ENCODE measurements at places on chromosomes 5 and 9.

DNA sequence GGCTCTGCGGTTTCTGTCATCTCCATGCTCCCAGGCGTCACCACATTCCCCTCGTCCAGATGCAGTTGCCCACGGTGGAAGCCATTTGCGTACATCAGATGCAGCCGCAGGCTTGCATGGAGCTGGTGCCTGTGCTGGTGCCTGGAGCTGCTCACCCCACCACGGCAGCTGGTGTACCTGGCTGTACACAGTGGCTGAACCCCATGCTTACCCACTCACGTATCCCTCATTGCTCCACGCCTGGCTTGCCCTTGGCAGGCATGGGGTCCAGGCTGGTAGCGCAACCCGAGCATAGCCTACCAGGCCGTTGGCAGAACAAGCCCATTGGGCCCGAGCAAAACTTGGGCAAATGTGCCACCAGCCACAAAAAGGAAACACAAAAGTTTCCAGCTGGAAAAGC, 159.5 kb downstream of the GHR start:
- no peak overlapping the region for H3K27ac ChIP-seq
- H3K27me3 ChIP-seq, result no peaks in the 10 kb centered on the region
- DNase-seq, result no peak

DNA sequence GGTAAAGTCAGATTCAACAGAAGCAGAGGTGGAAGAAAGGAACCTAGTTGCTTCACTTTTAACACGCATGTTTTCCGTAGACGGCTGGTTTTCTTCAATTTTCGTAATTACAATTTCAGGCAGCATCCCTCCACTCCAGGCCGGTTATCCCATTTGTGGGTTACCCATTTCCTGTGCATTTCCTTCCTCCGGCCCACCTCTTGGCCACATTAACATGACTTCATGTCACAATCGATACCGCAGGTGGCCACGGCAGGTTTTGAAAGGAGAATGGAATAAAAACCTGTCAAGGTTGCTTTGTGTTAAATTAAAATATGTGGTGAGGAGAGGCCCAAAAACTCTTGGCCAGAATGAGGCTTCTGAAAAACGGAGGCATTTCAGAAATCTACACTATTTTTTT, 130.2 kb downstream of the PCSK5 start:
- H3K27me3 ChIP-seq, result no peaks in the 10 kb centered on the region
- H3K4me3 ChIP-seq, result no peak overlapping the region
- DNase-seq, result no peak
- no peaks in the 10 kb centered on the region for H3K36me3 ChIP-seq
- H3K27ac ChIP-seq, result peak overlapping the region; percentile 0

- H3K36me3 ChIP-seq, result no peaks in the 10 kb centered on the region
- no peak overlapping the region for H3K27ac ChIP-seq
- H3K27me3 ChIP-seq, result no peaks in the 10 kb centered on the region
- no peak overlapping the region for H3K4me3 ChIP-seq
These were observed 925.3 kb downstream of the TLE4 start for GRCh38 chr9:80496901-80497556.

DNA sequence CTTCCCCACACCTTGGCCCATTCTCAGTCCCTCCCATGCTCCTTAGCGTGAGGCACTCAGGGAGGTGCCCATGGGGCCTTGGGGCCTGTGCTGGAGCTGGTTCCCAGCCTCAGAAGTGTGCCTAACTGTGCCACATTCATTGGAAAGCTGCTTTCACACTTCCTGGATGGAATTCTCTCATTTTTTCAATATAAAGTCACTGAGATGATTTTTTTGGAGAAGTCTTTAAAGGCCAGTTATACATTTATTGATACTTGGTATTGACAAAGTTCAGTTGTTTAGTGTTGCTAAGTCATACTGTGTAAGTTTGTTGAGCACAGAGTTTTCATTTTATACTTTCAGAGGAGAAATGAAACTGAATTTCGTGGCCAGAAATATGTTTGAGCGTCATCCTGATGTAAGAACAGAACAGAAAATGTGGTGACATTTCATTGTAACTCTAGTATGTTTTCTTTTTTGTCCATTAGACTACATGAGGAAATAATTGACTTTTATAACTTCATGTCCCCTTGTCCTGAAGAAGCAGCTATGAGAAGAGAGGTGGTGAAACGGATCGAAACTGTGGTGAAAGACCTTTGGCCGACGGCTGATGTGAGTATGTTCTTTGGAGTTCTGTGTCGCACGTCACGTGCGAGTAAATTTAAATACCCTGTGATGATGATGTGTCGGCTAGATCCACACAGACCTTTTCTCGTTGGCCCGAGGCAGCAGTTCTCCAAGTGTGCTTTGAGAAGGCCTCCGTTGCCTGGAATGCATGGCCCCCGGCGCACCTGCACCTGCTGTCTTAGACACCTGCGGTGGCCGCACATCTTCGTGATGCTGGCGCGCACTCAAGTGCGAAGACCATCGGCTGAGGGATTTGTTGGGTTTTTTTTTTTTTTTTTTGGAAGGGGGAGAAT, 24.1 kb downstream of the TENT4A start:
- no peaks in the 10 kb centered on the region for H3K27me3 ChIP-seq
- H3K4me1 ChIP-seq, result no peaks in the 10 kb centered on the region
- no peak overlapping the region for H3K27ac ChIP-seq
- DNase-seq, result no peak
- no peak overlapping the region for H3K4me3 ChIP-seq
- H3K36me3 ChIP-seq, result peaks cover 42% of the 10 kb centered on the region

GRCh38 chr5:102807878-102808502, 52.9 kb downstream of the PAM start:
- H3K27me3 ChIP-seq, result no peaks in the 10 kb centered on the region
- no peak overlapping the region for H3K4me3 ChIP-seq
- H3K4me1 ChIP-seq, result no peaks in the 10 kb centered on the region
- DNase-seq, result no peak

GRCh38 chr9:79975621-79976256, 404.0 kb downstream of the TLE4 start:
- peaks cover 2% of the 10 kb centered on the region for H3K27me3 ChIP-seq
- H3K27ac ChIP-seq, result no peak overlapping the region
- H3K36me3 ChIP-seq, result no peaks in the 10 kb centered on the region
- H3K4me1 ChIP-seq, result no peaks in the 10 kb centered on the region

DNA sequence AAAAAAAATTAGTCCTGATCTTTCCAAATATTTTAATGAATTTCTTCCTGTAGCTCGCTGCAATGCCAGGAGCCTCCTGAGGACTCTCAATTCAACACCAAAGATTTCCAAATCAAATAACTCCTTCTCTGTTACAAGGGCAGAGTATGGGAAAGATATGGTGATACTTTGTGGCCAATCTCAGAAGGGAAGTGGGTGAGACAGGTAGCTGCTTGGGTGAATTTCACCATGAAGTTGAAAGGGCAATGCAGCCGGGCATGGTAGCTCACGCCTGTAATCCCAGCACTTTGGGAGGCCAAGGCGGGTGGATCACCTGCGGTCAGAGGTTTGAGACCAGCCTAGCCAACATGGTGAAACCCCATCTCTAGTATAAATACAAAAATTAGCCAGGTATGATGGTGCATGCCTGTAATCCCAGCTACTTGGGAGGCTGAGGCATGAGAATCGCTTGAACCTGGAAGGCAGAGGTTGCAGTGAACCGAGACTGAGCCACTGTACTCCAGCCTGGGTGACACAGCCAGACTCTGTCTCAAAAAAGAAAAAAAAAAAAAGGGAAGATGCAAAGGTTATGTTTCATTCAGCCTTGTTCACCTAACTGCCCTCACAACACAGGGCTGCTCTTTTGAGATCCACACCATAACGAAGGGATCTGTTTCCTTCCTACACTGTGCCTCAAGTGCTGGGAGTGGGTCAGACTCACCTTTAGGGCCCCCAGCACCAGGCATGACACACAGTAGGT, 58.6 kb downstream of the PTPN3 start:
- peaks cover 2% of the 10 kb centered on the region for H3K4me1 ChIP-seq
- no peak overlapping the region for H3K27ac ChIP-seq
- H3K27me3 ChIP-seq, result peaks cover 2% of the 10 kb centered on the region

GRCh38 chr9:81851340-81851739, 76.9 kb upstream of the SPATA31D4 start:
- H3K27ac ChIP-seq, result no peak overlapping the region
- H3K27me3 ChIP-seq, result no peaks in the 10 kb centered on the region
- DNase-seq, result no peak
- H3K36me3 ChIP-seq, result no peaks in the 10 kb centered on the region

GRCh38 chr5:112276991-112277390, 142.1 kb downstream of the EPB41L4A start:
- DNase-seq, result no peak
- H3K36me3 ChIP-seq, result no peaks in the 10 kb centered on the region
- peaks cover 4% of the 10 kb centered on the region for H3K27me3 ChIP-seq
- H3K4me3 ChIP-seq, result no peak overlapping the region
- H3K4me1 ChIP-seq, result no peaks in the 10 kb centered on the region
- H3K27ac ChIP-seq, result no peak overlapping the region

DNA sequence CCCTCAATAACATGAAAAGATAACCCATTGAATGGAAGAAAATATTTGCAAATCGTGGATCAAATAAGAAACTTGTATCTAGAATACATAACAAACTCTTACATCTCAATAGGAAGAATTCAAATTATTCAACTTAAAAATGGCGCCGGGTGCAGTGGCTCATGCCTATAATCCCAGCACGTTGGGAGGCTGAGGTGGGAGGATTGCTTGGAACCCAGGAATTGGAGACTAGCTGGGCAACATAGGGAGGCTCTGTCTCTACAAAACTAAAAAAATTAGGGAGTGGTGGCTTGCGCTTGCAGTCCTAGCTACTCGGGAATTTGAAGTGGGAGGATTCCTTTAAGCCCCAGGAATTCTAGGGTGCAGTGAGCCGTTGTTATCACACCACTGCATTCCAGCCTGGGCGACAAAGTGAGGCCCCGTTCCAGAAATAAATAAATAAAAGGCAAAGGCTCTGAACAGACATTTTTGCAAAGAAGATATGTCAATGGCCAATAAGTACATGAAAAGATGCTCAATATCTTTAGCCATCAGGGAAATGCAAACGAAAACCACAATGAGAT, 21.5 kb upstream of the TBC1D2 start:
- no peaks in the 10 kb centered on the region for H3K36me3 ChIP-seq
- H3K27ac ChIP-seq, result no peak overlapping the region
- DNase-seq, result no peak
- H3K4me3 ChIP-seq, result no peak overlapping the region

- no peaks in the 10 kb centered on the region for H3K27me3 ChIP-seq
- DNase-seq, result no peak
- no peaks in the 10 kb centered on the region for H3K4me1 ChIP-seq
- no peaks in the 10 kb centered on the region for H3K36me3 ChIP-seq
- H3K4me3 ChIP-seq, result no peak overlapping the region
- no peak overlapping the region for H3K27ac ChIP-seq
These were observed 87.0 kb upstream of the MTAP start for GRCh38 chr9:21715408-21715807.

GRCh38 chr5:74865256-74865803, 857 bp downstream of the FAM169A start:
- no peaks in the 10 kb centered on the region for H3K27me3 ChIP-seq
- peak overlapping the region; percentile 25 for H3K27ac ChIP-seq
- no peaks in the 10 kb centered on the region for H3K36me3 ChIP-seq
- DNase-seq, result no peak
- peaks cover 16% of the 10 kb centered on the region for H3K4me1 ChIP-seq
- H3K4me3 ChIP-seq, result peak overlapping the region; percentile 65

GRCh38 chr9:6567140-6567591, 78.4 kb downstream of the GLDC start:
- no peaks in the 10 kb centered on the region for H3K4me1 ChIP-seq
- no peaks in the 10 kb centered on the region for H3K27me3 ChIP-seq
- no peak overlapping the region for H3K27ac ChIP-seq
- no peak overlapping the region for H3K4me3 ChIP-seq

- no peaks in the 10 kb centered on the region for H3K36me3 ChIP-seq
- no peak overlapping the region for H3K4me3 ChIP-seq
- no peak for DNase-seq
- no peaks in the 10 kb centered on the region for H3K4me1 ChIP-seq
- H3K27me3 ChIP-seq, result no peaks in the 10 kb centered on the region
These were observed 15.6 kb upstream of the DENND1A start for GRCh38 chr9:123945532-123945931.

DNA sequence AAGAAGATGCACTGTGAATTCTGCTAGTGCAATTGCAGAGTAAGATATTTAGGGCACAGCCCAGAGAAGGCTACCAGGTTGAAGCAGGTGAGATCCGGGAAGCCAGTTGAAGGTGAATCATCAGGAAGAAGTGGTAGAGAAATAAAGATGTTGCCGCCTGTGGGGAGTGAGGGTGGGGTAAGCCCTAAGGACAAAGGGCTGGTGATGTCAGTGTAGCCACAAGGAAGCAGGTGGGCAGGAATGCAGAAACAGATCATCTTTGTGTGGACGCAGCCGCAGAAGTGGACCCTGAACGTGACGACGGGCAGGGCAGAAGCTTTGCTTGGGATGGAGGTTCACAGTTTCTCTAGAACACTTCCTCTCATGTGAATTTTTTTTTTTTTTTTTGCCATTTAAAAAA, 164.2 kb downstream of the ACTL7B start:
- no peak overlapping the region for H3K4me3 ChIP-seq
- no peaks in the 10 kb centered on the region for H3K36me3 ChIP-seq
- DNase-seq, result no peak
- H3K27me3 ChIP-seq, result peaks cover 2% of the 10 kb centered on the region

DNA sequence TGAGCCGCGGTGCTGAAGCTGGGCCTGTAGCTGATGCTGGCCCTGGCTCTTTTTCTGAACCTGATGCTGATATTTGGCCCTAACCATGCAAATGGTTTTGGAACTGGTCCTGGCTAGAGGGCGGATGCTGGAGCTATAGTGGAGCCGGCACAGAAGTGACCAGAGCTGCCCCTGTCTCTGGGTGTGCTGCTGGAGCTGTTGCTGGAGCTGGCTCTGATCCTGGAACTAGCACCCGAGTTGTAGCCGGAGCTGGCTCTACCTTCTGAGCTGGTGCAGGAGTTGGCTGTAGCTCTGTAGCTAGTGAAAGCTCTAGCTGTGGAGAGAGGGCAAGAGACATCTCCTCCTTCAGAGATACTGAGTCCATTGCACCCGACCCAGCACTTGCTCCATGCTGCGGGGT, 12.8 kb downstream of the LCN10 start:
- H3K4me1 ChIP-seq, result peaks cover 11% of the 10 kb centered on the region
- H3K4me3 ChIP-seq, result no peak overlapping the region
- H3K36me3 ChIP-seq, result peaks cover 7% of the 10 kb centered on the region
- H3K27me3 ChIP-seq, result no peaks in the 10 kb centered on the region

DNA sequence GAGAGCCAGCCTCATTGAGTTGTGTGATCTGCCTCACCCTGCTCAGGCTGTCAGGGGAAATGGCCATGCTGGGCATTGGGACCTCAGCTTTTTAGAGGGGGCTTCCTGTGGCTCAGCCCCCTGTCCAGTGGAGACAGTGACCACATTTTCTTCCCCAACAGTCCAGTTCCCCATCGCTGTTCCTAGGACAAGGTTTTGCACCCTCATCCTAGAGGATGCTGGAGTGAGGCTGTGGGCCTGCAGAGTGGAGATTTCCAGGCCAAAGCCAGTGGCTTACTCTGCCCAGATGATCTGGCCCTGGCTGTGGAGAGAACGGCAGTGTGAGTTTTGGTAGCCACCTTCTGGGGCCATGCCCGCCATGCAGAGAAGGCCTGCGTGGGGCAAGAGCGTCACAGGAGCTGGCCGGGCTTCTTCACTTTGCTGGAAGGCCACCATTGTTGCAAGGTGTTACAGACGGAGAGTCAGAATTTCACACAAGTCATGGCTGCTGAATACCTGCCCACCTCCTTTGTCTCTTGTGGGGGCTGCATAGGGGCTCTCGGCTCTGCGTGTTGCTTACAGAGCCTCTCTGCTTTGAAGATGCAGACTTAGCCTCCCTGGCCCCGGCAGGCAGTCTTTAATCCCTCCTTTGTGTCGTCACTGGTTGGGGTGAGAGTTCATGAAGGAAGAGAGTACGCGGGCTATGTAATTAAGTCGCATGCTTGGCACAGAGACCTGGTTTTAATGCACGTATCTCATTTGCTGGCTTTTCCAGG, 35.2 kb upstream of the PITX1 start:
- no peak for DNase-seq
- peaks cover 44% of the 10 kb centered on the region for H3K27me3 ChIP-seq
- no peak overlapping the region for H3K4me3 ChIP-seq
- no peaks in the 10 kb centered on the region for H3K36me3 ChIP-seq
- no peak overlapping the region for H3K27ac ChIP-seq

Measured in T-cell (primary cell).